ENCODE measurements at places on chromosomes 6 and 20.

DNA sequence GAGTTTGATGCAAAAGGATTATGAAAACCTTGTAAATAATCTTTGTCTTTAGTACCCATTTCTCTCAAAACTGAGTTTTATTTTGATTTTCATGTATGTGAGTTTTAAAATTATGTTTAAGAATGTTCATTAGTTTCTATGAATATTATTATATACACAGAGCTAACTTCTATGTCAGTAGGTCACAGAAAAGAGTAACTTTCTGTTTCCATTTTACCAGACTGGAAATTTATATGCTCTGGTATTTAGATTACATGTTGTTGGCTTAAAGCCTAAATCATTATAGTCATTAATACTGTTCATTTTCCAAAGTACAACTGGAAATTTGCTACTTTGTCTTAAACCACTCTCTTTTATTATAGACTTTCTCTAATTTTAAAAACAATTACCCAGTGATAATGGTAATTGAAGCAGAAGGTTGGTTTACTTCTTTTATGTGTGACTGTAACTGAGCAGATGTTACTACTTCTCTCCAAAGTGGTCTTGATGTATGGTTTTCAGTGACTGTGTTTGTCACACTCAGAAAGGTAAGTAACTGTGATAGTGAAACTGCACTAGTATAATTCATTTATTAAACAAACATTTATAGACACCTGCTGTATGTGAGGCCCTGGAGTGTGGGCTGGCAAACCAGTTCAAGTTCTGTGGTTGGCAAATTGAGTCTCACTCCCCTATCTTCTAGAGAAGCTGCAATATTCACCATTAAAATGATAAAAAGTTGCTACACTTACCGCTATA, 13.2 kb downstream of the CRYBG1 start:
- no peak for DNase-seq

DNA sequence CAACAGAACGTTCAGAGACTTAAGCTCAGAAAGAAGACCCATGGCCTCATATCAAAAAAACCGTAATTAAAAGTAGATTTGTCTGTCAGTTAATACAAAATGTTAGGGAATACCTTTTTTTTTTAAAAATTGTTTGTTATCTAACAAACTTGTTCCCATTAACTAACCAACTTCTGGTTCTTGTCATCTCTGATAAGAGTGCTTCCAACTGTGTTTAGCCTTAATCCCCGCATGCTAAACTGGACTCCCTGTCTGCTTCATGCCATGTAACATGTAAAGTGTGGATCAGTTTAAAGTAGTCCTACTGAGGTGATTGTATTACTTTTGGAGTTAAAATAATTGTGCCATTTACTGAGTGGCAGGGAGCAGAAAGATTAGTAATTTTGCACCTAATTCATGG, 6.3 kb downstream of the JARID2 start:
- DNase-seq = no peak

- no peak for DNase-seq
Observed at GRCh38 chr6:75503291-75503690, 9.7 kb upstream of the FILIP1 start.

DNA sequence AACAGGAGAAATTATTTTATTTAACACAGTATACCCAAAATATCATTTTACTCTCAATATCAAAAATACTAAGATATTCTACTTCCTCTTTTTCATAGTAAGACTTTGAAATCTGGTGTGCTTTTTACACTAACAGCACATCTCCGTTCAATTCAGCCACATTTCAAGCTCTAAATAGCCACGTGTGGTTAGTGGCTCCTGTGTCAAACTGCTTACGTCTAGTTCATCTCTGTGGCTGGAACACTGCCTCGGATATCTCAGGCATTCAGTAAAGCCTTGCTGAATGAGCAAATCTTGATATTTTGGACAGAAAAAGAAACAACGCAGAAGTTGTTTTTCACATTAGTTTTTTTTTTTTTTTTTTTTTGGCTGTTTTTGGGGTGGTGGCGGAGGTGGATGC, 136.1 kb downstream of the EYA4 start:
- DNase-seq = no peak

Data from activated naive CD4-positive, alpha-beta T cell treated with Interleukin-2 at 50 U/mL for 16 hours (primary cell).